CD8-positive, alpha-beta T cell (primary cell): ENCODE measurements at places on chromosomes 16 and 17.

DNA sequence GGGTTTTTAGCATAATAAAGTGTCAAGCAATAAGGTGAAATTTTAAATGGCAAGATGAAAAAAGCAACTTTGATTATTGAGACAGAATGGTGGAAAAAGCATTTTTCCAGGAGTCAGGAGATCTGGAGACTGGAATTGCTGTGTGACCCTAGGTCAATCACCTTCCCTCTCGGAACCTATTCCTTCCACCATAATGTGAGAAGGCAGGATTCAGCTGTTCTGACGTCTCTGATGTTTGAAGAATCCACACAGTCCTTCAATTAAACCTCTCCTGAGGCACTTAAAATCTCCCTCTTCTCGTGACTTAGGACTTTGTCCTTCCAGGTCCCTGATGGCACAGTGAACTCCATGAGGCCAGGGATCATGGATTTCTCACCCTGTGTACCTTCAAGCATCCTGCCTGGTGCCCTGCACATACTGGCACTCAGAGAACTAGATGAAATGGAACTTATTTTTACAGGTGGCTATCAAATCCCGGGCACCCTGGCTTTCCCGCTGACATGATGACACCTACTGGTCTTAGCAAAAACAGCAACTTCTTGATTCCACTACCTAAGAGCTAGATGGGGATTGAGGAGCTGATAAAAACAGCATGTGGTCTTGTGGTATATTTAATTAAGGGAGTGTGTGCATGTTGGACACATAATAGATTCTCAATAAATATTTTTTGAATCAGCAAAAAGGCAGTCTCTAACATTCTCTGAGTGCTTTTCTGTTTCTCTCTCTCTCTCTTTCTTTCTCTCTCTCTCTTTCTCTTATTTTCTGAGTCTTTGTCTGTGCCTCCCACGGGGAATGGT lies 2.3 kb upstream of the CCDC182 start:
- DNase-seq, result peak; percentile 52

GRCh38 chr17:57326336-57326735 lies 70.0 kb downstream of the MSI2 start:
- DNase-seq, result no peak

DNA sequence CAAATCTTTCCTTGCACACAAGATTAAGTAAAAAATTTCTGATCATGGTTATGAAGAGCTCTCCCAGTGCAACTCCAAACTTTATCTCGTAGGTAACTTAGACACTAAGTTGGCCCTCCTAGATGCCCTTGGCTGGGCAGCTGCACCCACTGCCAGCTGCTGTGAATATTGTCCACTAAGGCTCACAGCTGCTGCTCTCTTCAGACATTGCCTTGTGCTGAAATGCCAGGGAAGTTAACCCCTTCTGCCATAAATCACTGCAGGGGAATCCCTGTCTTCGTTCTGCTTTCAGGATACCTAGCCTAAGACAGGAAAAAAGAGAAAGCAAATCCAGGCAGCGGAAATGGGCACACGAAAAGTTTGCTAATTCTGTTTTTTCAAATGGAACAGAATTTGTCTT lies 106.4 kb downstream of the IRX5 start:
- DNase-seq, result no peak

DNA sequence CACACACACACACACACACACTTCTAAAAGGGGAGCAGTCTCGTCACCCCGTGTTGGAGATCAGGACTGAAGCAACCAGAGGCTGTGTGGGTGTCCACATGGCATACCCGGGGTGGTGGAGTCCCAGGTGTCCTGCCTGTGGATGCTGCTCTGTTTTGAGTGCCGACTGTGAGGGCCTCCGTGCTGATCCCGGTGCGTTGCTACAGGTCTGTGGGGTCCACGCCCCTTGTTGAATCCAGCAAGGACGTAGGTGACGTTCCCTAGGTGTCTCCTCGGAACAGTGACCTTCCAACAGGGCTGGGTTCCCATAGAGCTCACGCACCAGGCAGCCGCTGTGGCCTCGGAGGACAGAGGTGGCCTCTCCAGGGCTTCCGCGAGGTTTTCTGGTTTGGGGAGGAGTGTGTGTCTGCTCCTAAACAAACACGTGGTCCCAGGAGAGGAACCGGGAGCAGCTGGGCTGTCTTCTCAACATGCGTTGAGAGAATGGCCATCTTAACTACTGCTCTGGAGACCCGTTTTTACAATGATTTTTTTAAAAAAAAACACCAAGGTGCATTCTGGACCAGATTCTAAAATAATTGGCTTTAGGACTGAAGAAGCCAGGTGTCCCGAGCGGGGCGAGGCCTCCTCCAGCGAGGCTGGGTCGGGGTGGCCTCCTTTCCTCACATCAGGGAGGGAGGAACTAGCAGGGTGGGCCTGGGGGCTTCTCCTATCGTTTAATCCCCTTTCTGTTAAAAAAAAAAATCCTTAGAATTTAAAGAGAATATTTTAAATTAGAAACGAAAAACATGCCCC lies 100.6 kb upstream of the ZNF750 start:
- DNase-seq, result no peak

DNA sequence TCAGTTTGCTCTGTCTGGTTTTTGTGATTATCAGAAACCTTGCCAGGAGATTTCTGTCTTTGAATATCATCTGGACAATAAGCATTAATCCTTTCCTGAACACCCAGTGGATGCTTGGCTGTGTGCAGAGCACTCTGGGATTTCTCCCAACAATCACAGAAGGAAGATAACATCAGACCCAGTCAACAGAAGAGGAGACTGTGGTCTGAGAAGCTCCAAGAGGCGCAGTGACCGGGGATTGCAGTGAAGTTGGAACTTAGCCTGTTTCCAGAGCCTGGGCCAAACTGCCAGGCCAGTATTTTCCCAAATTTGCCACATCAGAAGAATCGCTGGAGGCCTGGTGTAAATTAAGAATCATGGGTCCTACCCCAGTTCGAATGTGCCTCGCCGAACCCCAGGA lies 264.7 kb downstream of the C16orf95 start:
- DNase-seq, result no peak

- no peak for DNase-seq
These were observed 179.3 kb downstream of the UTP18 start for GRCh38 chr17:51439395-51440229.

DNA sequence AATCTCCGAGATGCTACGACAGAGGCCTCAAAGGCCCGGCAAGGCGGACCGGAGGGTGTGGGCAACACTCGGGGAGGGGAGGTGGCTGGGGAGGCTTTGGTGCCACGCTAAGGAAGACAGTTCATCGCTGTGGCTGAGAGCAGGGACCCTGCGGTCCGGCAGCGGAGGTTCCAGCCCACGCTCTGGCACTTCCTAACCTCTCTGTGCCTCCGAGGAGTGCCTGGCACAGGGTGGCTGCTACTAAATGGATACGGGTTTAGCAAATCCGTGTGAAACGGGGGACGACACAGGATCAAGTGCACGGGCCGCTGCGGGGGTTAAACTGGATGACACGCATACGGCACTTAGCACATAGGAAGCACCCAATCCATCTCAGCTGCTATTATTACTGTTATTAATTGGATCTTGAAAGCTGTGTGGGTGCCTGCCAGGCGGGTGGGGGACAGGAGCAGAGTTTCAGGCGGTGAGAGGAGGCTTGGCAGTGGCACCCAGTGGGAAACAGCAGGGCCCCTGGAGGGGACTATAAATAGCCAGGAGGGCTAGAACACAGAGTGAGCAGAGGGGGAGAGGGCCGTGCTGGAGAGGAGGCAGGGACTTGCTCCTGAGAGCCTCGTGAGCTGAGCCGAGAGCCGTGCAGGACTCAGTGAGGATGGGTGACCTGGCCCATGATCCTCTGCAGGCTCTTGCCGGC lies 45.0 kb downstream of the ABR start:
- no peak for DNase-seq

DNA sequence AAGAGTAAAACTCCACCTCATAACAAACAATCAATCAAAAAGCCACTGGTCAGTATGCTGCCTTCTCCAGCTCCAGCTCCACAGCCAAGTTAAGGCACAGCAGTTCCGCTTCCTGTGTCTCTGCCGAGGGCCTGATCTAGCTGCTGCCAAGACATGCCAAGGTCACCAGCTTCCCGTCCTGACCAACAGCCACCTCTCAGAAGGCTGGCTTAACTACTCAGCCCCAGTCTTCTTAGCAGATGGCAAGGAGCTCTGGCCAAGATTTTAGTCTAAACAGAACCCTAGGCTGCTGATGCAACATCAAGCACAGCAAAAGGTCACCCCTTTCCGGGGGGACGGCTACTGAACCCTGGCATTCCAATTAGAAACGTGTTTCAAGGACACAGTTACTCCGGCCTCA lies 17.7 kb upstream of the MNT start:
- DNase-seq, result no peak

GRCh38 chr17:42537826-42538451 lies 1.9 kb downstream of the NAGLU start:
- no peak for DNase-seq

GRCh38 chr16:80507538-80507937 lies 33.3 kb upstream of the DYNLRB2 start:
- DNase-seq, result no peak

GRCh38 chr17:57261084-57261461 lies 4.8 kb downstream of the MSI2 start:
- DNase-seq, result no peak

DNA sequence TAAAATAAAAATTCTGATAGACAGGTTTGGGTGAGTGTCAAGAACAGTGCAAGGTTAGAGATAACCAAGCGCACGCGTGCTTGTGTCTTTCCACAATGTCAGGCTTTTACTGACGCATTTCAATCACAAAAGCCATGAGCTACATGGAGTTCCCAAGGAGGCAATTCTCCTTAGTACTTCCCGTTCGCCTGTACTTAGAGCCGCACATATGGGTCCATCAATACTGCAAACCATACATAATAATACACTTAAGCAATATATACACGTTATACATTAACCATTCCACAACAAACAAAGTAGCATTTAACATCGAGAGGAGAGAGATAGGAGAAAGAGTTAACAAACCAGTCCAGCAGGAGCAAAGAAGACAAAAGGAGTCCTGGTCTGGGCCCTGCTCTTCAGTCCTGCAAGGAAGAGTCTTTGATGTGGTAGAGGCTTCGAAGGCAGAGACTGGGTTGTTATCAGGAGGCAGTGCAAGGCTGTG lies 11.9 kb upstream of the GPRC5C start:
- DNase-seq, result no peak

GRCh38 chr17:14781123-14781522 lies 480.2 kb downstream of the HS3ST3B1 start:
- DNase-seq, result no peak

GRCh38 chr17:72205357-72205756 lies 84.5 kb downstream of the SOX9 start:
- DNase-seq, result no peak

GRCh38 chr17:27282054-27282551 lies 11.8 kb upstream of the WSB1 start:
- no peak for DNase-seq
